ENCODE measurements at places on chromosomes 5 and 9. TPM values are rescaled to one million over a fixed set of nuclear protein-coding genes. Genes with fewer than 3 reads are reported as not detected.

Gene CNTNAP3B
- total RNA-seq, result not detected

Gene MCIDAS
- not detected for total RNA-seq

Gene ZDHHC11B
- total RNA-seq, result 2.4 TPM

Gene FOXD1
- total RNA-seq, result 0.14 TPM

DNA sequence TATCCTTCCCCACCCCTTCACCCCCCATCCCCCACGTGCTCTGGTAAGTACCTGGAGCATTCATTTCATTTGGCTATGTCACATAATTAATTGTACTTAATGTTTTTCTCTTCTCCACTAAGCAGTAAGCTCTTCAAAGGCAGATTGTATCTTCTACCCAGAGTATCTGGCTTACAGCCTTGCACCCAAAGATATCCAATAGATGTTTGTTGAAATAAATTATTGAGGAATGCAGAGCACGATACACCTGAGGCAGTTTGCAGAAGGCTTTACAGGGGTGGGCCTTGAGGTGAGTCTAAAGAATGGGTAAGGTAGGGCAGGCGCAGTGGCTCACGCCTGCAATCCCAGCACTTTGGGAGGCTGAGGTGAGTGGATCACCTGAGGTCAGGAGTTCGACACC lies 2.5 kb upstream of the SOWAHA start:
- H3K36me3 ChIP-seq, result no peaks in the 10 kb centered on the region
- H3K27me3 ChIP-seq, result peaks cover 68% of the 10 kb centered on the region
- H3K4me3 ChIP-seq, result no peak overlapping the region
- H3K27ac ChIP-seq, result no peak overlapping the region

- H3K36me3 ChIP-seq, result no peaks in the 10 kb centered on the region
- H3K4me1 ChIP-seq, result no peaks in the 10 kb centered on the region
- H3K4me3 ChIP-seq, result no peak overlapping the region
- no peak for DNase-seq
These were observed 160.7 kb downstream of the KCTD16 start for GRCh38 chr5:144331361-144331760.

DNA sequence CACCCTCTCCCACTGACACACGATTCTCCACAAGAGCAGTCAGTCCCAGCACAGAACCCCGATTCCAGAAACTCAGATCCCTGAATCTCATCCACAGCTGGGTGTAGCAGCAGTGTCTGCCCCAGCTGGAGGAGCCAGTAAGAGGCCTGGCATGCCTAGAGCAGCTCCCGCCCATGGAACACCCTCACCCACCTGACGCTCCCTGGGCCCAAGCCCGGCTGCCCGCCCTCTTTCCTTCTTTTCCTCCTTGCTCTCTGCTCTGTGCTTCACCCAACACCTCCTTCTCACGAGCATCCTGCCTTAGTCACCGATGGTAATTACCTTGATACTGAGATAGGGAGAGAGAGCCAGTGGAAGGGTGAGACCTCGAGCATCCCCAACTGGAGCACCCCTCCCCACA lies 8.7 kb downstream of the PCDH1 start:
- peaks cover 5% of the 10 kb centered on the region for H3K4me1 ChIP-seq
- H3K36me3 ChIP-seq, result no peaks in the 10 kb centered on the region
- no peak overlapping the region for H3K4me3 ChIP-seq
- no peak overlapping the region for H3K27ac ChIP-seq

DNA sequence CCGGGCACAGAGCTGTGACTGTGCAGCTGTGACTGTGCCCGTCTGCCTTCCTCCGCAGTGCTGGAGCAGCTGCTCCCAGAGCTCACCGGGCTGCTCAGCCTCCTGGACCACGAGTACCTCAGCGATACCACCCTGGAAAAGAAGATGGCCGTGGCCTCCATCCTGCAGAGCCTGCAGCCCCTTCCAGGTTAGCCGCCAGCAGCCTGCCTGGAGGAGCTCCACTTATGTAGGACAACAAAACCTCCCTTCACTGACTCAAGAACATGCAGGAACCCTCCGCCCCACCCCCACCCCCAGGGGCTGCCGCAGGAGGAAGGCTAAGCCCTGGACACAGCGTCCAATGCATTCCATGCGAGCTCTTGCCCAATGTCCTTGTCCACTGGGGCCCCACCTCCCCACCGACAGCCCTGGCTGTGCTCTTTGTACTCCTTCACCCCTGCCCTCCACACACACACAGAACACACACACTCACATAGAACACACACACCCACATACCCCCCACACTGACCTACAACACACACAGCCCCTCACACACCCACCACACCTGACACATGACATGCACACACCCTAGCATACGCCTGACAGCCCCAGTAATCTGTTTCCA lies 27.9 kb downstream of the AFAP1L1 start:
- no peak overlapping the region for H3K27ac ChIP-seq
- H3K4me3 ChIP-seq, result no peak overlapping the region
- no peaks in the 10 kb centered on the region for H3K36me3 ChIP-seq
- no peak for DNase-seq

DNA sequence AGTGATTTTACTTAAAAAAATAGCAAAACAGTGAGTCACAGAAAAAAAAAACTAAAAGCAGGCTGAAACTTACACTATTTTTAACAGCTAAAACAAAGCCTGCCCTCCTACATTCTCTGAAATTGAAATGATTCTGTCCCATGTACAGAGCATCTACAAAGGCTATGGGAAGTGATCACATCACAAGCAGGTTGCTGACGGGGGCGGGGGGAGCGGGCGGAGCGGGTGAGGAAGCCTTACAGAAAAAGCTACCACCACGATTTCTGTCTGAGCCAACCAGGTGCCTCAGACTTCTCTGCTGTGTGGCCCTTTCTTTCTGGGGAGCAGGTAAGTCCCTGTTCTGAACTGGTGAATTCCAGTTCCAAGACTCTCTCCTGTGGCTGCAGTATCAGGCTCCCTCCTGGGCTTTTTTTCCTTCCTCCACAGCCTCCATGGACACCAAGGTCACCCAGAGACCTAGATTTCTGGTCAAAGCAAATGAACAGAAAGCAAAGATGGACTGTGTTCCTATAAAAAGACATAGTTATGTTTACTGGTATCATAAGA lies 104.9 kb downstream of the ANKRD18B start:
- no peak overlapping the region for H3K27ac ChIP-seq
- H3K4me3 ChIP-seq, result no peak overlapping the region
- no peaks in the 10 kb centered on the region for H3K36me3 ChIP-seq
- peaks cover 3% of the 10 kb centered on the region for H3K4me1 ChIP-seq
- peaks cover 50% of the 10 kb centered on the region for H3K27me3 ChIP-seq

GRCh38 chr9:15834541-15834940 lies 281.7 kb downstream of the CCDC171 start:
- no peaks in the 10 kb centered on the region for H3K4me1 ChIP-seq
- no peak overlapping the region for H3K27ac ChIP-seq
- H3K27me3 ChIP-seq, result no peaks in the 10 kb centered on the region
- no peak overlapping the region for H3K4me3 ChIP-seq

- H3K27ac ChIP-seq, result no peak overlapping the region
- no peak for DNase-seq
- peaks cover 2% of the 10 kb centered on the region for H3K36me3 ChIP-seq
- H3K4me1 ChIP-seq, result peaks cover 1% of the 10 kb centered on the region
These were observed 338.8 kb downstream of the ARL15 start for GRCh38 chr5:53971551-53971950.

DNA sequence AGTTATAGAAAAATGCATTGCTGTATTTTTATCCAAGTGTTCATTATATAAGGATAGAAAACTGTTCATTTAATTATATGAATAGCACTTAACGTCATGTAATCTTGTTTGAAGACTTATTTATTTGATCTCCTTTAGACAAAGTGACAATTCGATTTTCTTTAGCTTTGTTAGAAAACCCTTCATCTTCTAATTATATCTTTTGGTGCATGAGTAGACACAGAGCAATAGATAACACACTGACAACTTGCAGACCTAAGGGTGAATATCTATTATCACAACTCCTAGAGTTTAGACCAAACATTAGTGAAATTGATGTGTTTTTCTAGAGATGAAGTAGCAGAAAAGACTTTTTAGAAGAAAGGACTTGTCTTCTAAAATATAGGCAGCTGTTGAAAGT lies 446.4 kb upstream of the SEMA6A start:
- no peaks in the 10 kb centered on the region for H3K36me3 ChIP-seq
- H3K4me1 ChIP-seq, result no peaks in the 10 kb centered on the region
- H3K27ac ChIP-seq, result no peak overlapping the region
- DNase-seq, result no peak
- no peak overlapping the region for H3K4me3 ChIP-seq
- H3K27me3 ChIP-seq, result peaks cover 2% of the 10 kb centered on the region

GRCh38 chr9:96661711-96662110 lies 6.6 kb upstream of the PRXL2C start:
- peaks cover 12% of the 10 kb centered on the region for H3K27me3 ChIP-seq
- H3K4me3 ChIP-seq, result no peak overlapping the region
- no peak for DNase-seq
- peaks cover 5% of the 10 kb centered on the region for H3K4me1 ChIP-seq

DNA sequence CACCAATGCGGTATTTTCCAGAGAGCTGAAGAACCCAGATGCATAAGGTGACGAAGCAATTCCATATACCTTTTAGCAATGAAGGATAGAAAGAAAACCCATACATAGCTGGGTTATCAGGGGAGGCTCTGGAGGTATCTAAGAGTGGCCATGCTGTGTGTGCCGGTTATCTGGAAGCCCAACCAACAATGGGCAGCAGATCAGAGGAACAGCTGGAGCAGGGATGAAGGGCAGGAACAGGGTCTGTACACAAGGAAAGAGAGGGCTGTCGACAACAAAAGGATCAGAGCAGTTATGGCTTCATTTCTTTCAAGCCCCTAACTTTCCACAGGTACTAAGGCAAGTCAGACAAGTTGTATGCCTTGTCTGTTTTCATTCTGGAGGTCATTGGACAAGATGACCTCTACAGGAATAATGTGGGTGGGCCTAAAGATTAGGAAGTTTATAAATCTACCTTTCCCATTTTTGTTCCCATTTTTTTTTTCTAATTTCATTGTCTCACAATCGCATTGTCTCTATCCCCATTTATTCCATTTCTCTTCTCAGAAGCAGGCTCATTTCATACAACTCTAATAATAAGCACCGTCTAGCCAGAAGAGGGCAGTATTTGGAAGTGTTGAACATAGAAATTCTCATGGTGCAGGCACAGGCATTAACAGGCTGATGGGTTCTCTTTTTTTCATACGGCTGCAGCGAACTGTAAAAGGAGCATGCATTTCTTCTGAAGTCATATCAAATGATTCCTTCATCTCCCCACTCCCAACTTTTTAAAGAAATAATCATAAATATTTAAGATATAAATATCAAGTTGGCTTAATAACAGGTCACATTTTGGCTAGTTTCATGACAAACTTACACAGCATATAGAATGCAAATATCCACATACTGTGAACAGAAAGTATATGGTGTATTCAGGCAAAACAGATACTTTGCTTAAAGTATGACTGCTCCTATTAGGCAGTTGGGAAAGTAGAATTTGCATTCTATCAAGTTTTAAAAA lies 63.5 kb downstream of the ZNF474 start:
- peaks cover 2% of the 10 kb centered on the region for H3K4me1 ChIP-seq
- no peak overlapping the region for H3K27ac ChIP-seq
- DNase-seq, result no peak
- no peaks in the 10 kb centered on the region for H3K36me3 ChIP-seq
- H3K4me3 ChIP-seq, result no peak overlapping the region

GRCh38 chr9:92736563-92737215 lies 27.9 kb downstream of the BICD2 start:
- DNase-seq, result peak; percentile 19
- H3K27ac ChIP-seq, result no peak overlapping the region
- peaks cover 24% of the 10 kb centered on the region for H3K4me1 ChIP-seq
- H3K4me3 ChIP-seq, result no peak overlapping the region

DNA sequence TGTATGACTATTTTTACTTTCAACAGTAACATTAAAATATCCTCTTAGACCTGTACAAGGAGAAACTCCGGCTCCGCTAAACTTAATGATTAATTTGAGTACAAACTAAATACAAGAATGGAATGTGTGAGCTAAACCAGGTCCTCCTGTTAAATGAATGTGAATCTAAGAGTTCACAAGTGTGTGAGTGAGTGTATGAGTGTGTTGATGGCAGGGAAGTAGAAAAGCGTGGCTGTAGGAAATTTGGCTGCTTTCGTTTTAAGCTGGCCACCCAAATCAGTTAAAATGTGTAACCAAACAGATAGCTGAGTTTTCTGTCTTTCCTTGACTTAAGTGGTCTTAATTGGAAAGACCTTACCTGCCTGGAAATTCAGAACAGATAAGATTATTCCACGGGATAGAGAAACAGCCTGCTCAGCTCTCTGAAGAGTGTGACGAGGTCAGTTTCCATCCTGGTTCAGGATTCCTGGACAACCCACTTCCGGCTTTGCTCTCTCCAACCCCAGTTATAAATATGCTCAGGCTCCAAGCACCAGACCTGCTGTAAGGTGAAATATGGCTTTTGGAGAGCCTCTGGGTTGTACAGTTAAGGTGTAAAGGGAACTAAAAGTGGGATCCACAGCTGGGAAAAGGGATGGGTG lies 908.6 kb upstream of the EDIL3 start:
- no peak overlapping the region for H3K4me3 ChIP-seq
- H3K36me3 ChIP-seq, result no peaks in the 10 kb centered on the region
- H3K4me1 ChIP-seq, result no peaks in the 10 kb centered on the region
- H3K27me3 ChIP-seq, result no peaks in the 10 kb centered on the region
- DNase-seq, result no peak
- H3K27ac ChIP-seq, result no peak overlapping the region

- no peak overlapping the region for H3K4me3 ChIP-seq
- H3K27me3 ChIP-seq, result peaks cover 11% of the 10 kb centered on the region
- no peaks in the 10 kb centered on the region for H3K4me1 ChIP-seq
- H3K36me3 ChIP-seq, result no peaks in the 10 kb centered on the region
- H3K27ac ChIP-seq, result no peak overlapping the region
- DNase-seq, result no peak
These were observed 185.6 kb downstream of the TSSK1B start for GRCh38 chr5:113249206-113249605.

DNA sequence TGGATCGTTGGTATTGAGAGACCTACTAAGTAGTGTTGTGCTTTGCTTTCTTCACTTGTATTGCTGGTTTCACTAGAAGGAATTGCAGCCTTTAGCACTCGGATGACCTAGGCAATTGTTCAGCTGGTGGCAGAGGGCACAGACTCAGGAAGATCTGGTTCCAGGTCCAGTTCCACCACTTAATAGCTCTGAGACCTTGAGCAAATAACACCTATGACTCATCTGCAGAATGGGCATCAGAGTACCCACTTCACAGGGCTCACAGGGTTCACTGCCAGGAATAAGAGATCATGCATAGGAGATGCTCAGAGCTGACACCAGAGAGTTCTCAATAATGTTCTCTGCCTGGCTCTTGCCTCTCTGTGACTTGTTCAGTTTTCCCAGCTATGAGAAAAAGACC lies 133.6 kb downstream of the SIL1 start:
- peaks cover 1% of the 10 kb centered on the region for H3K36me3 ChIP-seq
- peaks cover 8% of the 10 kb centered on the region for H3K4me1 ChIP-seq
- H3K27me3 ChIP-seq, result no peaks in the 10 kb centered on the region
- no peak overlapping the region for H3K27ac ChIP-seq
- H3K4me3 ChIP-seq, result no peak overlapping the region
